ENCODE measurements at places on chromosomes 3 and 15.
A peak's percentile ranks its signal among the peaks of the same experiment; 100 is the strongest.

GRCh38 chr3:160023476-160023875 lies 34.8 kb downstream of the IL12A start:
- DNase-seq, result no peak

DNA sequence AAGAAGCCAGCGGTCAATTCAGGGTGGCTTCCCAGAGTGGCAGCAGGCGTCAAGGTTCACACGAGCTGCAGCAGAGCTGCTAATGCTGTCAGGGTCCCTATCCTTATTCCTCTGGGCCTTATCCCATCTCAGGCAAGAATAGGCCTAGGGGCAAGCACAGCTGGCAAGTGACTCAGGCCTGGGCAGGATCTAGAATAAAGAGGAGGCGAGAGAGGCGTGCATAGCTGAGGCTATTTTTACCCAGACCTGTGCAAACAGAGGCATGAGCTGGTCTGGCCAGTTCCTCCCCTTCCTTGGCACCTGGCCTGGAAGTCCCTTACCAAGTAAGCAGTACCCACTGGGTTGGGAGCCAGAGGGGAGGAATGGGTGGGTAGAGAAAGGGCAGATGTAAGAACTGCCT lies 12.2 kb upstream of the VIPR1 start:
- no peak for DNase-seq

DNA sequence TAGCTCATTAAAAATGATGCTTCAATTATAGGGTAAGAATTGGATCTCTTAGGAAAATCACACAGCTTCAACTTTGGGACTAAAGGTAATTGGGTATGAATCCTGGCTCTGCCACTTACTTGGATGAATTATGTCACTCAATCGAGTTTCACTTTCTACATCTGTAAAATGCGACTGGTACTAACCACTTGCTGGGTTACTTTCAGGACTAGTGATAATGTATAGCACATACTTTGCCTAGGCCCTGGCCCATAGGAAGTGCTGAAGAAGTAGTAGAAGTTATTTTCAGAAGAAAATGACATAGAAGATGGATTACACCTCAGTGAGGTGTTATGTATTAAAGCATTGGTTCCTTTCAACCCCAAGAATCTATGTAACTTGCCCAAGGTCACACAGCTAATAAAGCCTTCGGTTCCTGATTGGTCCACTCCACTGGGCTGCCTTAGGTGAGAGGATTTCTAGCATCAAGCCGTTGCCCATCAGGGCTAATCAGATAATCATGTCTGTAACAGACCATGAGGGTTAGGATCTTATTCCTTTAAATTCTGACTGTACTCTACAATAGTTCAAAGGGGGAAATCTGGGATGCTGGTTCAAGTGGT lies 29.4 kb upstream of the AP4E1 start:
- no peak for DNase-seq

- peak; percentile 86 for DNase-seq
Observed at GRCh38 chr15:59656897-59657634, at the start of gene GTF2A2. TSS of gene GTF2A2 (minus strand) at chr15:59657515. CDS start at chr15:59652277, 5,238 bp downstream.

GRCh38 chr3:10437995-10438901 lies 67.1 kb downstream of the ATP2B2 start:
- no peak for DNase-seq

DNA sequence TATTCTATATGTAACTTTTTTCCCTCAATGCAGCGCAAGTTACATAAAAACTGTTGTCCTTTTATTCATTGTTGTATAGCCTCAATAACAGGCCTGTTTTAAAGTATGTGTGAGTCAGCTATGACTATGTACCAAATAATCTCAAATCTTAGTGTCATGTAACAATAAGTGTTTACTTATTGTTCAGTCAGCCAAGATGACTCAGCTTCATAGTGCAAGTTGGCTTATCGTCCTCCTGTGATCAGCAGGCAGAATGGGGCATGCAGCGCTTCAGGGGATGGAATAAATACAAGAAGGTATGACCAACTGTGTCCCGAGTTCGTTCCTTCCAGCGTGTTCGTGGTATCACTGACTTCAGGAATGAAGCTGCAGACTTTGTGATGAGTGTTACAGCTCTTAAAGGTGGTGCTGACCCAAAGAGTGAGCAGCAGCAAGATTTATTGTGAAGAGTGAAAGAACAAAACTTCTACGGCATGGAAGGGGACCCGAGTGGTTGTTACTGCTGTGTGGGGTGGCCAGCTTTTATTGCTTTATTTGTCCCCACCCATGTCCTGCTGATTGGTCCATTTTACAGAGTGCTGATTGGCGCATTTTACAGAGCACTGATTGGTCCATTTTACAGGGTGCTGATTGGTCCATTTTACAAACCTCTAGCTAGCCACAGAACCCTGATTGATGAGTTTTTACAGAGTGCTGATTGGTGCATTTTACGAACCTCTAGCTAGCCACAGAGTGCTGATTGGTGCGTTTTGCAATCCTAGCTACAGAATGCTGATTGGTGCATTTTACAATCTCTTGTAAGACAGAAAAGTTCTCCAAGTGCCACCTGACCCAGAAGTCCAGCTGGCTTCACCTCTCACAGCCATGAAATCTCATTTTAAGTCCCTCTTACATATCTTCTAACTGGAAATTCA lies 1016.0 kb downstream of the MCTP2 start:
- no peak for DNase-seq

DNA sequence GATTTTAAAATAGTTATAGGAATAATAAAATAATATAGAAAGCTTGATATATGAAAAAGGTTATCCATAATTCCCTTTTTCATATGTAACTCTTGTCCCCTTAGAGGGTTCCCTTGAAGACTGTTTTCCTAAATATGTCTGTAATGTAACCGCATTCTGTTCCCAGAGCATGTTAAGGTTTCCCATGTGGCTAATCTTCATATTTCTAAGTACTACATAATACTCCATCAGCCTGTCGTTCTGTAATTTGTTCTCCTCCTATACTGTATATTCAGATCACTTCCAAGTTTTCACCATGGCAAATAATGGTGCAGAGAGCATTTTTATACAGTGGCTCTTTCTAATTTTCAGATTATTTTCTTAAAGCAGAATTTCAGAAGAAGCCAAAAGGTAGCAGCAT lies 6.7 kb downstream of the NMNAT3 start:
- no peak for DNase-seq

DNA sequence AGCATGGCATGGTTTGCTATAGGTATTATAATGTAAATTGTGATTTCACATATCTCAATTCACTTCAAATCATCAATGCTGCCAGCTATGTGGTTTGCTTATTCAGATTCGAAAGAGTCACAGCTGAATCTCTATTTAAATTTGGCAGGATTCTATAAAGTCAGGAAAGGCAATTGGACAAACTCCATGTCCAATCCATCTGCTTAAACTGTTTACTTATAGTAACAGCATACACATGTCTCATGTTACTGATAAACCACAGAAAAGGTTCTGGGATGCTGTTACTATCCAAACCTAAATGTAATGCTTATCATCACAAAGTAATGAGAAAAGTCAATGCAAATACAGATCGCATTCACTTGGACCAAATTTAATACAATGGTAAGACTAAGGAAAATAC lies 229.7 kb downstream of the ISL2 start:
- DNase-seq, result no peak

DNA sequence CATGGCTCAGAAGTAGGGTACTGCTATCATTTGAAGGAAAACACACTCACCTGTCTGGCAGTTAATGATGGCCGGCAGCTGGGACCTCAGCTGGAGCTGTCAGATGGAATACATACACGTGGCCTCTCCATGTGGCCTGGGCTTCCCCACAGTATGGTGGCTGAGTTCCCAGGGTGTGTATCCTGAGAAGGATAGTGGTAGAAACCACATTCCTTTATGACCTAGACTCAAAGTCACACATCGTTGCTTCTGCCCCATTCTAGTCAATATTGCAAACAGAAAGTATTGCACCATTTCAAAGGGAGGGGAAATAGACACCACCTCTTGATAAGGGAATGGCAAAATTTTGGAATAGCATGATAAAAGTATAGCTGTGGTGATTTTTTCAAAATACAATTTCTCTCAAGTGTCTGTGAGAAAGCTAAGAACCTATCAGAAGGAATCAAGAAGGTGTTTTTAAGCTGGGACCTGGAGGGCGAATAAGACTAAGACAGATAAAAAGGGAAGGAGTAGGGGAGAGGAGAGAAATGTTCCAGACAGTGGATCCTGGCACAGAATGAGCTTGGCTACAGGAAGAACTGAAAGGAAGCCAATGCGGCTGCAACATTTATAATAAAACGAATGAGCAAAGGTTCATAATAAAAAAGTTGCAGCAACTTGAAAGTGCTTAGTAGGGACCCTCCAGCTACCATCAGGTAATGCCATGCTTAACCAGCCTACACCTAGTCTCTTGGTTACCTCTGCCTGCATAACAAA lies 40.1 kb upstream of the GALNT15 start:
- DNase-seq, result no peak

GRCh38 chr3:171258316-171258715 lies 201.9 kb downstream of the TNIK start:
- no peak for DNase-seq

DNA sequence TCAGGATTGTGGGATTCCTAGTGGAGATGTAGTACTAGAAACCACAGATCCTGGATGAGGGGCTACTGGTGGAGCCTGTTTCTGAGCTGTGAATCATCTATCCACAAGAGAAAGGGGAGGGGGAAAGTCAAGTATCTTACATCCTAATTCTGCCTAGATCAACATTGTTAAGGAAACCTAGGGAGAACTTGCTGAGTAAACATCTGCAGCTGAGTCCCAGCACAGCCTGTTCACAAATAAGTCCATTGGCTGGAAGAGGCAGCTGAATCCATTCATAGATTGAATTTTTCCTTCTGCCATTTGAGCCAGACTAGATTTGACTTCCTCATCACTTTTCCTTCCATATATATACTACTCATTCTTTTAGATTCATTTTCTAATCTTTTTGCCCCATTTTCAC lies 460.5 kb downstream of the TUSC7 start:
- no peak for DNase-seq

GRCh38 chr3:58035524-58036255 lies 27.5 kb downstream of the FLNB start:
- no peak for DNase-seq
